ENCODE measurements at places on chromosomes 11 and 22. TPM values are rescaled to one million over a fixed set of nuclear protein-coding genes. Genes with fewer than 3 reads are reported as not detected.
A peak's percentile ranks its signal among the peaks of the same experiment; 100 is the strongest.

Gene MED15
- total RNA-seq = 19.0 TPM

- no peak for DNase-seq
Measured at GRCh38 chr11:13227676-13228255, 49.8 kb upstream of the BMAL1 start.

DNA sequence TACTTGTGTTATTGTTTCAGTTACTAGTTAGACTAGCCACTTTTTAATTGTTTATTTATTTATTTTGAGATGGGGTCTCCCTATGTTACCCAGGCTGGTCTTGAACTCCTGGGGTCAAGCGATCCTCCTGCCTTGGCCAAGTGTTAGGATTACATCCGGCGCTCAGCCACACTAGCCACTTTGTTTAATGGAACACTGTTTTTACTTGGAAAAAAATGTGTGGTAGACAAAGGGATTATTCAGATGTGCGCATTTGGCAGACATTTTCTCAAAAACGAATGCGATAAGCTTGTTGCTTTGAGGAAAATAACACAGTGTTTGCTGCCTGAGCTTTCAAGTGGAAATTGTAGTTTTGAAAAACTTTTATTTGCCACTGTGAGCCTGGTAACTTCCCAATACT is 51.0 kb downstream of the CTNND1 start:
- DNase-seq = no peak

DNA sequence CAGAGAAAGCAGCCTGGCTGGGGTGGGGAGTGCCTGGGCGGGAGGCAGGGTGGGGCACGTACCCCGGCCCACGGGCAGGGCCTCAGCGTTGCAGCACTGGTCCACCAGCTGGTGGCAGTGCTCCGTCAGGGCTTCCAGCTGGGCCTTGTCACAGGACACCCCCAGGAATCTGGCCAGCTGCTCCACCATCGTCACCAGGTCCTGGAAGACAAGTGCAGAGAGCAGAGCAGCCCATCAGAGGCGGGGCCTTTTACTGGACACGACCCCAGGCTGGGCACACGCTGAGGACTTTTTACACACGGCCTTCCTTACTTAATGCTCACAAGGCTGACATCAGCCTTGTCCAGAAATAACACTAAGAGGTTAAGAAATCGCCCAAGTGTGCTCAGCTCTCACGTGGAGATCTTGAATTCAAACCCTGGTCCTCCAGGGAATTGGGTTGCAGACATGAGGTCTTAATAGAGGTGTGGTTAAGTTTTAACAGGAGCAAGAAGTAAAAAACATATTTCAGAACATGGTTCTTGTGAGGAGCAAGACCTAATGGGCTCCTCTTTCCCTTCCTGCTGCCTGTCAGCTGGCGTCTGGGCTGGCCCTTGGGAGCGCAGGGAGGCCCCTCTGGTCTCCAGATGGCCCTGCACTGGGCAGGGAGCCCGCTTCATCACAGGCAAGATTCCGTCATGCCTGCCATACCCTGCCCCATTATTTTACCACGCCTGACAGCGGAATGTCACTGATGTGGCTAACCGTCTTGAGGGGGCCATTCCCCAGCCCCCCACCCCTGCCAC is 17.1 kb upstream of the EFCAB6 start:
- peak; percentile 81 for DNase-seq

Gene CAVIN3
- total RNA-seq = 116 TPM

Gene OR52H1
- total RNA-seq = 0.28 TPM

DNA sequence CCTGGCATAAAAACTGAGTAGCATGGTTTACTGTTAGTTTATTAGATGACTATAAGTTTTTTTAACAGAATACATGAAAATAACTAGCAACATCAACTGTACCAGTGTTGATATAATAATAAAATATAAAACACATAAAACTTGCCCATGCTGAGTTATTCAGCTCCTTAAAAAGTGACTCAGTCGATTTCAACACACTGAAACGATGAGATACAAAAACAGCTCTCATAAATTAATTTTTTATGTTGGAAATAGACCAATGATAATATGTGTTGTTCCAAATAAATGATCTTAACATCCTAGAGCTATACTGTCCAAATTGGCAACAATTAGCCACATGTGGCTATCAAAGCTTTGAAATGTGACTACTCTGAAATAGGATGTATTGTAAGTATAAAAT is 15.9 kb downstream of the PDGFD start:
- DNase-seq = peak; percentile 74

Gene DSCAML1
- total RNA-seq = not detected

DNA sequence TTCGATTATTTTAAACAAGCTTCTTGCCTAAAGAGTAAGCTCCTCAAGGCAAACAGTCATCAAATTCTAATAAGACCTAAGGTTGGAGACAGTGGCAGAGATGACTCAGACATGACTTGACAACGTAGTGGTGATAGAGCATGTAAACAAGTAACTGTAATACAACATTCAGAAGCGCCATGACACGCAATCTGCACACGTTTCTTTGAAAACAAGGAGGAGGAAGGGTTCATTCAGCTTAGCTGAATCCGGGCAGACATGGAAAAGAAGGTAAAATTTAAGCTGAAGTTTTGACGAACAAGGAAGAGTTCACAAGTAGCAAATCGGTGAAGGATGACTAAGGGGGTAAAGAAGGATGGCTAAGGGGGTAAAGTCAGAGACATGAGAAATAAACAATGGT is 152.4 kb upstream of the ZC3H12C start:
- DNase-seq = peak; percentile 97

Measured in IMR-90 (cell line).